SJCRH30 (cell line): ENCODE measurements at places on chromosomes 1 and 21.

DNA sequence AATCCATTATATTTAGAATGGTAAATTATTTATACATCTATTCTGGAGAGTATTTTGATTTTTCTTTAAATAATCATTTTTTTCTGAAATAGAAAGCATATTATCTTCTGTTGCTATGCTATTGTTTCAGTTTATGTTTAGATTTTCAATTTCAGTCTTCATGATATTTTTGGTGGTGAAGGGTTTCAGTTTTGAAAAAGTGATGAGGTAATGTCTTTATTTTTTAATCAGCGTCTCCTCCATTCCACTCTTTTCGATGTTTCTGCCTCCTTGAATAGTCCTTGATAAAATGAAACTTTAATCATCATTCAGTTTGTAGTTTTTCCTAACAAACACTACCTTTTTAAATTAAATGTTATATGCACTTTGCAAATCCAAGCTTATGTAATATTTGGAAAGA lies 428.6 kb downstream of the PTPRC start:
- DNase-seq: no peak

- peak; percentile 2 for DNase-seq
Measured at GRCh38 chr1:190067592-190067991, 410.1 kb downstream of the BRINP3 start.

DNA sequence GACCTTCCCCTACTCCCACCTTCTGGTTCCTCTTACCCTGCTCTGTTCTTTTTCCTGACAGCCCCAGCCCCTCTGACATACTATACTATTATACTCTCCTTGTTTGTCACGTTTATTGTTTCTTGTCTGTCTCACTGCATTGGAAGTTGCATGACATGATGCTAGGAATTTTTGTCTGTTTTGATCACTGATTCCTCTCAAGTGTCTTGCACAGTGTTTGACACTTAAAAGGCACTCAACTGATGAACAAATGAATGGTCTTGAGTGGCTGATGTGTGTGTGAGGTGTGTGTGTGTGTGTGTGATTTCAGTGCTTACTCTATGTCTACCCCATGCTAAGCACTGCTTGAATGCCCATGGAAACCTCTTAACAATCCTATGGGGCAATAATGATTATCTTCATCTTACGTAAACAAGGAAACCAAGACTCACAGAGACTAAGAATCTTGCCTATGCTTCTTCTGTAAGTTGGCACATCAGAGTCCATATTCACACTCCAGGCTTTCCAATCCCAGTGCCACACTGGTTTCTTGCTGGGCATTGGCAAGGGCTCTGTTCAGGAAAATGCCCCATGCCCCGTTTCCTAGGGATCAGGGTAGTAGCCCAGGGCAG lies 59.7 kb downstream of the ATP1A1 start:
- DNase-seq: no peak

DNA sequence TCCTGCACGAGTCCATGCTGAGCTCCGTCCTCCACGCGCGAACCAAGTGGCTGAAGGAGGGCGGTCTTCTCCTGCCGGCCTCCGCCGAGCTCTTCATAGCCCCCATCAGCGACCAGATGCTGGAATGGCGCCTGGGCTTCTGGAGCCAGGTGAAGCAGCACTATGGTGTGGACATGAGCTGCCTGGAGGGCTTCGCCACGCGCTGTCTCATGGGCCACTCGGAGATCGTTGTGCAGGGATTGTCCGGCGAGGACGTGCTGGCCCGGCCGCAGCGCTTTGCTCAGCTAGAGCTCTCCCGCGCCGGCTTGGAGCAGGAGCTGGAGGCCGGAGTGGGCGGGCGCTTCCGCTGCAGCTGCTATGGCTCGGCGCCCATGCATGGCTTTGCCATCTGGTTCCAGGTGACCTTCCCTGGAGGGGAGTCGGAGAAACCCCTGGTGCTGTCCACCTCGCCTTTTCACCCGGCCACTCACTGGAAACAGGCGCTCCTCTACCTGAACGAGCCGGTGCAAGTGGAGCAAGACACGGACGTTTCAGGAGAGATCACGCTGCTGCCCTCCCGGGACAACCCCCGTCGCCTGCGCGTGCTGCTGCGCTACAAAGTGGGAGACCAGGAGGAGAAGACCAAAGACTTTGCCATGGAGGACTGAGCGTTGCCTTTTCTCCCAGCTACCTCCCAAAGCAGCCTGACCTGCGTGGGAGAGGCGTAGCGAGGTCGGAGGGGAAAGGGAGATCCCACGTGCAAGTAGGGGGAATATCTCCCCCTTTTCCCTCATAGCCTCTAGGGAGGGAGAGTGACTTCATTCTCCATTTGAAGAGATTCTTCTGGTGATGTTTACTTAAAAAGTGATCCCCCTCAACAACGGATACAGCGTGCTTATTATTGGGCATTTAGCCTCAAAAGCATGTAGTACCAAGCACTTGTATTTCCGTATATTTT lies 991 bp downstream of the PRMT6 start:
- DNase-seq: peak; percentile 67

DNA sequence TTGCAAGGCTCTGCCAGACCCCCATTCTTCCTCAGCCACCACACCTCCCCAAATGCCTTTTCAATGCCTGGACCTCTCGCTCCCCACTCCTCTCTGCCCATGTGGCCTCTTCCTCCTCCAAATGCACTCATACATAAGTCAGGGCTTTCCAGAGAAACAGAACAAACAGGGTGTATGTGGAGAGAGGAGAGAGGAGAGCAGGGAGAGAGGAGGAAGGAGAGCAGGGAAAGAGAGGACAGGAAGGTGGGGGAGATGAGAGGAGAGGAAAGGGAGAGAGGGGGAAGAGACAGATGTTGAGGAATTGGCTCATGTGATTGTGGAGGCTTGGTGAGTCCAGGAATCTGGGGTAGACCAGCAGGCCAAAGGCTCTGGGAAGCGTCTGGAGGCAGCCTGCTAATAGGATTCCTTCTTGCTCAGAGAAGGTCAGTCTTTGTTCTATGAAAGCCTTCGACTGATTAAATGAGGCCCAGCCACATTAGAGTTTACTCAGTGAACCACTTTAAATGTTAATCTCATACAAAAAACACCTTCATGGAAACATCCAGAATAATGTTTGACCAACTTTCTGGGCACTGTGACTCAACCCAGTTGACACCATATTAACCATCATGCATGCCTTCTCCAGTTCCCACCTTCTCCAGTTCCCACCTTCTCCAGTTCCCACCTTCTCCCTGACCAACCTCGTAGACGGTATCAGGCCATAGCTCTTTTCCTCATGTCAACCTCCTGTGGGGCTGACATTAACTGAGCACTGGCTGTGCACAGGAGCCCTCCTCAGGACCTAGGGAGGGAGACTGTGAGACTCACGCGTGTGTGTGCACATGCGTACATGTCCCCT lies 11.3 kb upstream of the LGR6 start:
- DNase-seq: no peak

GRCh38 chr1:174189428-174190062 lies 30.2 kb downstream of the RABGAP1L start:
- DNase-seq: no peak

- DNase-seq: no peak
Measured at GRCh38 chr1:185650602-185651230, 83.5 kb upstream of the HMCN1 start.

DNA sequence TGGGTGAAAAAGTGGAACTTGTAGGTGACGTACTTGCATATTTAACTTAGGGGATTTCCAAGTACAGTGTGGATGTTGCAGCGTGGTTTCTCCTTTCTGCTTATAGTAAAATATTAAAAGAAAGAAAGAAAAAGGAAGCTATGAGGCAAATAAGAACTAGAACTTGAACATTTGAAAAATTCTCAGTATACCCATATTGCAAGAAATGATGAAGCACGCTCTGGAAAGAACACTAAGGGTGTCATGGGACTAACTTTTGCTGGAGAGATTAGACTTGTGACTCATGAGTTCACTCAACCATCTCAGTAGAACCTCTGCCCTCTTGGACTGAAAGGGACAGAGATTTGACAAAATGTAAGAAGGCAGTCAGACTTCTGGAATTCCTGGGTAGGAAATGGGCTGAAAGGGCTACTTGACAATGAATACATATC lies 704.5 kb upstream of the ADGRL4 start:
- DNase-seq: no peak

GRCh38 chr1:17419626-17420328 lies 19.7 kb downstream of the RCC2 start:
- DNase-seq: no peak

- DNase-seq: no peak
Measured at GRCh38 chr1:45883658-45884057, 80.2 kb downstream of the MAST2 start.

DNA sequence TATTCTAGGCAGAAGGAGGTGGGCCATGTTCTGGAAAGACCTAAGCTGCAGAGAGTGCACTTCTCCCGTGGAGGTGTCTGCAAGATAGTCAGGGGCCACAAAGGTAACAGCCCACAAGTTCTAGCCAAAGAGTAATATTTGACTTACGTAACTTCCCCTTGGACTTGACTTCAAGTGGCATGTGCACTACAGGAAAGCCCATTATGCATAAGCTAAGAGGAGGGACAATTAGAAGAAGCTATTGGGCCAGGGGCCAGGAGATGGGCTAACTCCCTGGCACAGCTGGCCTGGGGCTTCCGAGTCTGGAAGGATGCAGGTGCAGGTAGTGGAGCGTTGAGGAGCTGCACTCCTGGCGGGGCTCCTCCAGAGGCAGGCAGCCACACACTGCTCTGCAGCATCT lies 58.3 kb downstream of the ERG start:
- DNase-seq: no peak

- no peak for DNase-seq
Measured at GRCh38 chr1:151829352-151830046, 2.1 kb downstream of the RORC start.

DNA sequence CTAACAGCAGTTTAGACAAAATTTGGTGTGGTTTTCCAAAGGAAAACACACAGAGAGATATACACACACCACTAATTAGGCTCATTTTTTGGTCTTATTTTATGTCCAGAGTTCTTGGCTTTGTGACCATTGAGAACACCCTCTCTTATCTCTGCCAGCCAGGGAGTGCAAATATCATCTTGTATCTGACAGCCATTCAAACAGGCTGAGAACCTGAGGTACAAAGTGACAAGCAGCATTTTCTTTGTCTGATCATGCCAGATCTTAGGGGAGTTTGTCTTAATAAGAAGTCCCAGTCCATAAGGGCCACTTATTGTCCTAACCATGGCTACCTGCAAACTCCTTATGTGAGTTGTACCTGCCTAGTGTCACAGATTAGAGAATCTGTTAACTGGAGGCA lies 1165.2 kb downstream of the BRINP3 start:
- no peak for DNase-seq

DNA sequence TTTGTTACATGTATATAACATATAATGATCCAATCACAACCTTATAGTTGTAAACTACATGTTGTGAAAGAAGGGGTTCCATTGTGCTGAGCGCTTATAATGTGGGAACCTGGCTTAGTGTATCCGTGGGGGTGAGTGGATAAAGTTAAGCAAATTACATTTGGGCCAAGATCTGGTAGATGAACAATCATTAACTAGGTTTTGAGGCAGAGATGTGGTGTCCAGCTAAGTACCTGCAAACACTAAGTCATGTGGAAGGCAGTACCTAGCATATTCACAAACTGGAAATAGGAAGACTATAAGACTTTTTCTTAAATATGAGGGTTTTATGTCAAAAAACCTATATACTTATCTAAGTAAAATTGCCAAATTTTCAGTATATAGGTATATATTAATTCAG lies 167.2 kb upstream of the PDE4B start:
- no peak for DNase-seq

- no peak for DNase-seq
Measured at GRCh38 chr1:169309178-169310166, 58.1 kb downstream of the NME7 start.

- peak; percentile 83 for DNase-seq
Measured at GRCh38 chr1:243850202-243850451, at the start of gene AKT3. Gene AKT3 (minus strand): TSS chr1:243850243. CDS start chr1:243843170, 7,073 bp downstream.

DNA sequence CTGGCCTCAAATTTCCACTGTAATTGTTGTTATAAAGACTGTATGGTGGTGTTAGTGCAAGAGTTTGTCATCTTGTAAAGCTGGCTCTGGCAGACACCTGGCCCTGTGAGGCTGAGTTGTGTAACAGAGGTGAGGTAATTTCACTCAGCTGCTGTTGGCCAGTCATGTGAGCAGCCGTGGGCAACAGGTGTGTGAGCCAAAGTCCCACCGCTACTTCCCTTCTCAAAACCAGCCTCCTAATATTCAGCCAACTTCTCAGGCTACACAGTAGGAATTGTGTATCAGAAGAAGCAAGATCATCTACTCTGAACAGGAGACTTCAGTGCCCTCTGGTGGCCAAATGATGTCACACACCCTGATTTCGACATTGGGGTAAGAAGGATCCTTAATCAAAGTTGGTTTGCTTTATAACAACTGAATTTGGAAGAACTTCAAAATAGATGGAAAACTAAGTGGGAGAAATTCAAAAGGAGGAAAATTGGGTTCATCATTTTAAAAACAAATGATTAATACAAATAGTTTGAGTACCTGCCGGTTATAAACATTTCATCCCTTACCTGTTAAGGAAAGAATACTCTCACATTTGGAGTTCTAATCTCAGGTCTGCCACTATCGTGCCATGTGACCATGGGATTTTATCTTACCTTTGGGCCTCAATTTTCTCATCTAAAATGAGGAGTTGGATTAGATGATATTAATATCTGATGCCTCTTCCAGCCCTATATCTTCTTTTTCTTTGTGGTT lies 2.6 kb upstream of the CREG1 start:
- peak; percentile 85 for DNase-seq

GRCh38 chr21:15522148-15522547 lies 207.6 kb upstream of the USP25 start:
- no peak for DNase-seq

DNA sequence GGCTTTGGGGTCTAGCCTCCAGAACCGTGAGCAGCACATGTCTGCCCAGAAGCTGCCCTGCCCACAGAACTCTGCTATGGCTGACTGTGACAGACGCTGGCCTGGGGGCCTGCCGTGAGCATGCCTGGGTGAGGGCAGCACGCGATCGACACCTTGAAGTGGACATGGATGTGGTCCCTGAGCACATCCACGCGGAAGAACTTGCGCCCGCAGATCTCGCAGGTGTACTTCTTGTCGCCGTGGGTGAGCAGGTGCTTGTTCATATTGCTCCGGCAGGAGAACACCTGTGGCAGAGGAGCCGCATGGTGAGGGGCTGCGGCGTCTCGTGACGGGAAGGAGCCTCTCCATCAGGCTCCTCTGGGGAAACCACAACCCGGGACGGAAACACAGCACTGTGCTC lies 56.0 kb downstream of the PRDM15 start:
- no peak for DNase-seq

- DNase-seq: no peak
Measured at GRCh38 chr1:114270282-114270681, 116.6 kb upstream of the SYT6 start.

GRCh38 chr21:37118187-37118826 lies 45.3 kb downstream of the TTC3 start:
- DNase-seq: no peak

GRCh38 chr1:61504852-61505390 lies 220.0 kb downstream of the TM2D1 start:
- no peak for DNase-seq

DNA sequence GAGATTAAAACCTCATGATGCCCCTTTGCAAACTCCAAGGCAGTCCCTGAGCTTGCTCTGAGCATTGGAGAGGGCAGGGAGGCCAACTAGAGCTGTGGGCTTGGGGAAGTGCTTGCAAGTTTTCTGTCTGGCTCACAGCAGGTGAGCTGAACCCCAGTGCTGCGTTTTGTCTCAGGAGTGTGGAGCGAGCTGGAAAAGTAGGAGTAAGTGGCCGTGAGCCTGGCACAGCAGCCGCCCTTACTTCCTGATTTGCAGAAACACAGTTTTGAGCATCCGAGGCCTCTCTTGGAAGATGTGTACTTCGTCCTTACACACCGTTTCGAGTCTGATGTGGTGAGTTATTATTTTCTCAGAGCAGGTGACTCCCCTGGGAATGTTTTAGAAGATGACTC lies 221.2 kb upstream of the C1orf174 start:
- no peak for DNase-seq

GRCh38 chr1:48688102-48688760 lies 88.5 kb downstream of the BEND5 start:
- DNase-seq: no peak
